ENCODE measurements at places on chromosomes 5 and 9.

GRCh38 chr9:16612627-16613026, 257.8 kb downstream of the BNC2 start:
- peak; percentile 57 for DNase-seq

- DNase-seq = peak; percentile 2
These were observed 57.9 kb upstream of the CTNND2 start for GRCh38 chr5:11962122-11962521.

- no peak for DNase-seq
These were observed 182.5 kb upstream of the PIK3R1 start for GRCh38 chr5:68033029-68033428.

DNA sequence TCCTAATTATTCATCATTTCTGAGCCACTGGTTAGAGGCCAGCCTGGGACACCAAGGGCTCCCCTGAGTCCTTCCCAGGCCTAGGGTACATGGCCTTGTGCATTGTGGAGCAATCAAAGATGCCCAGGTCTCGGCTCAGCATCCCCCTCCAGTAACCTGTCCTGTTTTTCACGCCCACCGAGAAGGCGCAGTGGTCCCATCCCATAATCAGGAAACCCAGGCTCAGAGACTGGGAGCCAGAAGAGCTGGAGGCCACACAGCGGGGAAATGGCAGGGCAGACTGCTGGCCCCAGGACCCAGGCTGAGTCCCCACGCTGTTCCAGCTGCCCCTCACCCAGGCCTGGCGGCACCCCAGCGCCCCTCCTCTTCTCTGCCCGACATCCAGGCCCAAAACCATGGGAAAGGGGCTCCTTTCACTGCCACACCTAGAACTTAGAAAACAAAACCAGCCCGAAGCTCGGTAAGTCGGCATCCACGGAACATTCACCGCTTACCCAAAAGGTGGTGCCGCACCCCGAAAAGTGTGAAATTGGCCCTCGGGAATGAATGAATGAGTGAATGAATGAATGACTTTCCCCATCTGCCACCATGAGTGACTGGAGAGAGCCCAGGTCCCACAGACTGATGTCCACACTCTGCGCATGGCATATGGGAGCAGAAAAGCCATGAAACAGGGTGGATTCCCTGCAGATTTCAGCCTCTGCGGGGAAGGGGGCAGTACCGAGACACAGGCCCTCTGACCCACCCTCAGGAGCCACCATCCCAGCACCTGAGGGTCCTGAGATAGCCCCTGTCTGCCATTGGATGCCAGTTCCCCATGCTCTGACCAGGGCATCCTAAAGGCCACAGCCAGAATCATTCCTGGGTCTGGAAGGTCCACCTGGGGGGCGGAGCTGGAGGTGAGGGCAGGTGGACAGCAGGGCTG, 132.5 kb downstream of the OLFM1 start:
- no peak for DNase-seq

DNA sequence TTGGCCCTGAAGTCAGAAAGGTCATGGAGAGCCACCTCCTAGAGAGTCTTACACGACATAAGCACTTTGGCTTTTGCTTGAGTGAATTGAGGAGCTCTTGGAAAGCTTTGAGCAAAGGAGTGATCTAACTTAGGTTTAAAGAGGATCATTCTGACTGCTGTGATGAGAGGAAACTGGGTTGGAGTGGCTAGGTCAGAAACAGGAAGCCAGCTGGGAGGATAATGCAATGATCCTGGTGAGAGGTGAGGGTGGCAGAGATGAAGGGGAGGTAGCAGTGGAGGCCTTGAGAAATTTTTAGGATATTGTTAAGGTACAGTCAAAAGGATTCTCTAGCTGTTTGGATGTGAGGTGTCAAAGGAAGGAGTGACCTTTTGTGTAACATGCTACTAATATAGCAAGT, 32.2 kb upstream of the ROPN1L start:
- no peak for DNase-seq

Measured in M059J (cell line).